Mesothelial cell of epicardium (in vitro differentiated cells): ENCODE measurements at places on chromosomes 1 and 21. TPM values are rescaled to one million over a fixed set of nuclear protein-coding genes. Genes with fewer than 3 reads are reported as not detected.

DNA sequence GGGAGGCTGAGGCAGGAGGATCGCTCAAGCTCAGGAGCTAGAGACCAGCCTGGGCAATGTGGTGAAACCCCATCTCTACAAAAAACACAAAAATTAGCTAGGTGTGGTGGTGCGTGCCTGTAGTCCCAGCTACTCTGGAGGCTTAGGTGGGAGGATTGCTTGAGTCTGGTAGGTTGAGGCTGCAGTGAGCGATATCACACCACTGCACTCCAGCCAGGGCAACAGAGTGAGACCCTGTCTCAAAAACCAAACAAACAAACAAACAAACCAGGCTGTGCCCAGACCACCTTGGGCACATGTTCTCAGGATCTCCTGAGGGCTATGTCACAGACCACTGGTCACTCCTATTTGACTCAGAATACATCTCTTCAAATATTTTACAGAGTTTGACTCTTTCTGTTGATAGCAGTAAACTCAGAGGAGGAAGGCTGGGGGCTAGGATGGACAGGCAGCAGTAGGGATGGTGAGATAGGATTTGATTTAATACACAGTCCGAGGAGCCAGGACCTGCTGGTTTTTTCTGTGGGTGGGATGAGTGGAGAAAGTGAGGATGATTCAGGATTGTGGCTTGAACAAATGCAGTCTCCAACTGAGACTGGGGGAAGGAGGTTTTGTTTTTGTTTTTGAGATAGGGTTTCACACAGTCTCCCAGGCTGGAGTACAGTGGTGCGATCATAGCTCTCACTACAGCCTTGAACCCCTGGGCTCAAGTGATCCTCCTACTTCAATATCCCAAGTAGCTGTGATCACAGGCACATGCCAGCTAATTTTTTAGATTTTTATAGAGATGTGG, 46.5 kb downstream of the OLFML3 start:
- H3K27me3 ChIP-seq: no peaks in the 10 kb centered on the region
- no peak for DNase-seq
- H3K4me1 ChIP-seq: peaks cover 21% of the 10 kb centered on the region
- H3K27ac ChIP-seq: no peak overlapping the region

DNA sequence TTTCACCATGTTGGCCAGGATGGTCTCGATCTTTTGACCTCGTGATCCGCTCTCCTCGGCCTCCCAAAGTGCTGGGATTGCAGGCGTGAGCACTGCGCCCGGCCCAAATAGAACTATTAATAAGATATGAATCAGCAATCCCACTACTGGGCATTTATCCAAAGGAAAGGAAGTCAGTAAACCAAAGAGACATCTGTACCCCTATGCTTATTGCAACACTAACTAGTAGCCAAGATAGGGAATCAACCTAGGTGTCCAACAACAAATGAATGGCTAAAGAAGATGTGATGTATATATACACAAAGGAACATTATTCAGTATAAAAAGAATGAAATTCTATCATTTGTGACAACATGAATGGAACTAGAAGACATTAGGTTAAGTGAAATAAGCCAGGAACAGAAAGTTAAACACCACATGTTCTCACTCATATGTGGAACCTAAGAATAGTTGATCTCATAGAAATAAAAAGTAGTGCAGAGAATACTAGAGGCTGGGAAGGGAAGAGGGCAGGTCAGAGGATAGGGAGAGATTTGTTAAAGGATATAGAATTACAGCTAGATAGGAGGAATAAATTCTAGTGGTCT, 48.8 kb downstream of the XPR1 start:
- no peak overlapping the region for H3K27ac ChIP-seq
- no peaks in the 10 kb centered on the region for H3K27me3 ChIP-seq
- H3K4me1 ChIP-seq: no peaks in the 10 kb centered on the region
- peaks cover 27% of the 10 kb centered on the region for H3K36me3 ChIP-seq
- H3K4me3 ChIP-seq: no peak overlapping the region

Gene PLEKHN1
- total RNA-seq: 33.6 to 36.0 TPM (median 34.4 TPM) in 3 replicates

Gene KRTAP6-3
- total RNA-seq: not detected in 3 replicates

DNA sequence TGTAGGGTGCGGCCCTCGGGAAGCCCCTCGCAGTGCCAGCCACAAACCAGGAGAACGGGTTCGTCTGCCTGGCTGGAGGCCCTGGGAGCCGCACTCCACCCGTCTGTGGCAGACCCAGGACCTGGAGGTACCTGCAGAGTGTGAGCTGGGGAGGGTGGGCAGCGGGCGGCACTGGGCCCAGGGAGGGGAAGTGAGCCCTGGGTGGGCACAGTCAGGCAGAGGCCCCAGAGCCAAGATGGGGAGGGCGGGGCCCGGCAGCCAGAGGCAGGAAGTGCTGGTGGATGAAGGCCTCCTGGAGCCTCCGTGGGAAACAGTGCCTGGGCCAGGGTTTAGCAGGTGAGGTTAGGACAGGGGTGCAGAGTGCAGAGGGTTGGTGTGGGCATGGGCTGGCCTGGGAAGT, 4.0 kb upstream of the PEX10 start:
- DNase-seq: no peak
- H3K4me1 ChIP-seq: peaks cover 26% of the 10 kb centered on the region
- peaks cover 39% of the 10 kb centered on the region for H3K27me3 ChIP-seq

DNA sequence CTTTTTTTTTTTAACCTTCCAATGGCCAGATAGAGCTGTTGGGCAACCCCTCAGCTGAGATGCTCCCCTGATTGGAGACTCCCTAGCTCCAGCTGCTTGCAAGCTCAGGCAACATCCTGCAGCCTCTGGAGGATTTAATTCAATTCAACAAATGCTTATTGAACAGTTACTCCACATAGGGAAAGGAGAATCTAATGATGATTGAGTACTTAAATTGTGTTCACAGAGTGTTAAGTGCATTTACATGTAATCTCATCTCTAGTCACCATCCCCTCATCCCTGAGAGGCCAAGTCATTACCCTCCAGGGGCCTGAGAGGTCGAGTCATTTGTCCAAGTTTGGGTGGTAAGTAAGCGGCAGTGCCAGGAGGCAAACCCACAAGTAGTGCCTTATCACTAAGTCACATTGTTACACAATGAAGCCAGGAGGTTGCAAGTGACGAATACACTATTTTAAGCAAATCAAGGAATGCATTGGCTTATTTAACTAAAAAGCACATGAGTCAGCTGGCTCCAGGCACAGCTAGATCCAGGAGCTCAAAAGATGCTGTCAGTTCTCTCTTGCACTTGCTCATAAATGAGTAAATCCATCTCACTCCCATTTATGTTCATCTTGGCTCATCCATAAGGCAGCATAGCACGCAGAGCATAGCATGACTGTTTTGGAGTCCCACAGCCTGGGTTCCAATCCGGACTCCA, 64.3 kb downstream of the OPTC start:
- no peak overlapping the region for H3K4me3 ChIP-seq
- DNase-seq: no peak
- no peaks in the 10 kb centered on the region for H3K36me3 ChIP-seq
- H3K27me3 ChIP-seq: no peaks in the 10 kb centered on the region
- peak overlapping the region; percentile 59 for H3K27ac ChIP-seq

- no peaks in the 10 kb centered on the region for H3K27me3 ChIP-seq
- H3K4me3 ChIP-seq: no peak overlapping the region
- DNase-seq: no peak
- peaks cover 5% of the 10 kb centered on the region for H3K36me3 ChIP-seq
- no peak overlapping the region for H3K27ac ChIP-seq
These were observed 182.4 kb downstream of the DISC1 start for GRCh38 chr1:231808990-231809389.

GRCh38 chr1:33599516-33600115, 127.2 kb downstream of the ZSCAN20 start:
- peaks cover 68% of the 10 kb centered on the region for H3K27me3 ChIP-seq
- no peak for DNase-seq
- no peak overlapping the region for H3K27ac ChIP-seq

Gene FAM43B
- total RNA-seq: 0.59 to 0.78 TPM (median 0.74 TPM) in 3 replicates

DNA sequence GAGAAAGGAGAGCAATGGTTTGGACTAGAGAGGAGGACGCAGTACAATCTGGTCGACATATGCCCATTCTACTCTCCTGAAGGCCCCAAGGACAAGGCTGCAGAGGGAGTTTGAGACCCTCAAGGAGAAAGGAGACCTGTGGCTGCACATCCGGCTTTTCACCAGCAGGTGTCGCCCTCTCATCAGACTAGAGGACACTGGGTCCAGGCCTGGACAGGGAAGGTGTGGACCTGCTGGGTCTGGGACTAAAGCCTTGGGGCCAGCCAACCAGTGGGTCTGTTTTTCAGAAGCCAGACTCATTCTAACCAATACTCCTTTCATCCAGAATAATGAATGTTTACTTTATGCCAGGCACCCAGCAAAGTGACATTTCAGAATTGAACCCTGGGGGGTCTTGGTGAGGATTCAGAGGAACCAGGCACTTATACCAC, 5.0 kb downstream of the SRARP start:
- no peak overlapping the region for H3K27ac ChIP-seq
- H3K36me3 ChIP-seq: no peaks in the 10 kb centered on the region
- H3K27me3 ChIP-seq: no peaks in the 10 kb centered on the region

DNA sequence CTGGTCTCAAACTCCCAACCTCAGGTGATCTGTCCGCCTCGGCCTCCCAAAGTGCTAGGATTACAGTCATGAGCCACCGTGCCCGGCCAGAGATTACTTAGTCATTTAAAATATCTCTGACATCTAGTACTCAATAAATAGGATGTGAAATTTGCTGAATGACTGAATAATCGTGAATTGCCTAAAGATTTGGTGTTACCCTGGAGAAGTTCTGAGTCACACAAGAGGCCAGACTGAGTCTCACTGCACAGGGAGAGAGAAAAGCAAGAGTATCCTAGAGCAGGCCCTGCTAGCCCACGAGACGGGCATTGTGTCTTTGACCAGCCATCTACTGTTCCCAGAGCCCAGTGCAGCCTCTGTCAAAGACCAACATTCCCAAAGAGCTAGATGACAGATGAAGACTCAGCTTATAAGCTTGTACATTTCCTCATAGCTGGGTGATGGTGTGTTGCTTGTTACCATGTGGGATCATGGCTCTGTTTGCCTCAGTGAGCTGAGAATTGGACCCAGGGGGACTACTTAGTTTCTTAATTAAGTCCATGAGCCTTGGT, 5.6 kb upstream of the EIF4G3 start:
- no peaks in the 10 kb centered on the region for H3K4me1 ChIP-seq
- no peak overlapping the region for H3K4me3 ChIP-seq
- no peak overlapping the region for H3K27ac ChIP-seq
- H3K36me3 ChIP-seq: no peaks in the 10 kb centered on the region
- no peak for DNase-seq

Gene MAN1C1
- total RNA-seq: 2.9 to 3.2 TPM (median 2.9 TPM) in 3 replicates

DNA sequence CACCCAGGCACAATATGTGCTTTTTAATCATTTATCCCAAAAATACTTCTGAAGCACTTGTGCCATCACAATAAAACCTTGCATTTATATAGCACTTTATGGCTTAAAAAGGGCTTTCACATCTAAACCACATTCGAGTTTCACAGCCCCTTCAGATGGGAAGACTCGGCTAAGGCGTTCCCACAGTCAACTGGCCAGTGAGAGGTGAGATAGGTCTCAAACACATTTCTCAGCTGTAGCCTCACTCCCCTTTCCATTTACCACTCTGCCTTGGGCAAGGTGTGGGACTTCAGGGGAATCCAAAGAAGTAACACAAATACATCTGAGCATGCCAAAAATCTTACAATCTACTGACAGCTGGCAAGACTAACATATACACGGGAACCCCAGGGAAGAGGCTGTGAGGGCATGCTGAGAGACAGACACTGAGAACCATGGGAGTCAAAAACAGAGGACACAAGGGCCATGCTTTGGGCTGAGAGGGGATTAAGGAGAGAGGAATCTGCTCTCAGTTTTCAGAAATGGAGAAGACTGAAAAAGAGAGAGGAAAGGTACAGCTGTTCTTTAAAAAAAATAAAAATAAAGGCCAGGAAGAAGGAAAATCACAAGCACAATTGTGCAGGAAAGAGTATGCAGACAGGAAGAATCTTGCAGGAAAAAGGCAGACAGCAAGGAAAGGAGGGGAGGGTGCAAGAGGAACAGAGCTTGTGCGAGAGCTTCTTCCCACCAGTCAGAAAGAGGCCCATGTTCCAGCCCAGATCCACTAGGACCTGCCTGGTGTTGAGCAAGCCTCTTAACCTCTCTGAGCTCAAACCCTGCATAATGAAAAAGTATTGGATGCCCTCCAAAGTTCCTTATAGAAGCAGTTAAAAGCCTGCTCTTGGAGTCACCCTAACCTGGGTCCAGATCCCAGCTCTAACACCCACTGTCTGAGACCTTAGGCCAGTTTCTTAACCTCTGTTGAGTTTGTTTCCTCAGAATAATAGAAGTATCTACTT, 73.5 kb downstream of the JAK1 start:
- H3K4me3 ChIP-seq: no peak overlapping the region
- no peak for DNase-seq
- peaks cover 23% of the 10 kb centered on the region for H3K4me1 ChIP-seq
- H3K36me3 ChIP-seq: no peaks in the 10 kb centered on the region
- H3K27me3 ChIP-seq: no peaks in the 10 kb centered on the region

- no peak for DNase-seq
- no peak overlapping the region for H3K27ac ChIP-seq
- peaks cover 7% of the 10 kb centered on the region for H3K4me1 ChIP-seq
- H3K36me3 ChIP-seq: peaks cover 5% of the 10 kb centered on the region
- H3K4me3 ChIP-seq: no peak overlapping the region
These were observed 52.1 kb upstream of the EPS8L3 start for GRCh38 chr1:109815809-109816174.

- no peak overlapping the region for H3K27ac ChIP-seq
- no peaks in the 10 kb centered on the region for H3K36me3 ChIP-seq
- no peak overlapping the region for H3K4me3 ChIP-seq
- peaks cover 2% of the 10 kb centered on the region for H3K27me3 ChIP-seq
- DNase-seq: no peak
These were observed 313.3 kb upstream of the VAMP3 start for GRCh38 chr1:7457811-7458210.

DNA sequence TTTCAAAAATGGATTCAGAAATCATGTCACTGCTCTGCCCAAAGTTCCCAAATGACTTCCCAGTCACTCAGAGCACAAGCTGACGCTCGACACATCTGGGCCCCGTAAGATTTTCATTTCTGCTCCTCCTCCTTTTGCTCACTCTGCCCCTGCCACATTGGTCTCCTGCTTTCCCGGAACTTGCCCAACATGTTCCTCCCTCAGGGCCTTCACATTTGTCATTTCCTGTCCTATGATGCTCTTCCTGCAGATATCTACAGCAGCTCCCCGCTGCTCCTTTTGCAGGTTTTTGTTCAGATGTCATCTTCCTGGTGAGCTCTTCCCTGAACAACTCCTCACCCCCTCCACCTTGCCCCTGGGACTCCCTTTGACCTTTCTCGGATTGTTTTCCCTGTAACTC, 58.5 kb upstream of the IVNS1ABP start:
- H3K36me3 ChIP-seq: no peaks in the 10 kb centered on the region
- no peak overlapping the region for H3K27ac ChIP-seq
- H3K4me3 ChIP-seq: no peak overlapping the region
- no peak for DNase-seq
- no peaks in the 10 kb centered on the region for H3K27me3 ChIP-seq

DNA sequence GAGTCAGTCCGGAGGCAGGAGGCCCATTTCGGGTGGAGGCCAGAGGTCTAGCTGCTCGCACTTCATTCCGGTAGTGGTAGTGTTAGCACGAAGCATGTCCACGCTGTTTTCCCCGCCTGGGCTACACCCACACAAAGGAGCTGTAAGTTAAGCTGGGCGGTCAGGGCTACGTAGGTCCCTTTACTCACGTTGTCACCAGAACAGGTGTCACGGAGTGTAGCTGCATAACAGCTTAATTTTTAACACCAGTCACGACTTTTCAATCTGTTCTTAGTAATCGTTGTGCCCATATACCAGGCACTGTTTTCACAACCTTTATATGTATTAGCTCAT, 15.6 kb downstream of the HLX start:
- H3K4me1 ChIP-seq: peaks cover 15% of the 10 kb centered on the region
- no peak overlapping the region for H3K27ac ChIP-seq
- H3K36me3 ChIP-seq: no peaks in the 10 kb centered on the region
- peak overlapping the region; percentile 53 for H3K4me3 ChIP-seq
- DNase-seq: no peak

Gene AADACL4
- total RNA-seq: 0.31 to 0.36 TPM (median 0.31 TPM) in 3 replicates
